ENCODE measurements at places on chromosomes 6 and 20. TPM values are rescaled to one million over a fixed set of nuclear protein-coding genes. Genes with fewer than 3 reads are reported as not detected.

The COX4I2 gene
- not detected for total RNA-seq

GRCh38 chr6:140427842-140428241 lies 1053.4 kb upstream of the CITED2 start:
- DNase-seq, result no peak

The MYMX gene
- not detected for total RNA-seq

The LY6G5C gene
- not detected for total RNA-seq

- DNase-seq, result no peak
Measured at GRCh38 chr6:16568128-16568527, 193.1 kb downstream of the ATXN1 start.

All from A172 (cell line).